ENCODE measurements at places on chromosomes 12 and 14. TPM values are rescaled to one million over a fixed set of nuclear protein-coding genes. Genes with fewer than 3 reads are reported as not detected.

Gene IQSEC3
- total RNA-seq, result 2.5 TPM

Gene NANOG
- not detected for total RNA-seq

Gene REP15
- not detected for total RNA-seq

Gene MYO1H
- not detected for total RNA-seq

Gene OR4K1
- total RNA-seq, result not detected

Gene TRHDE
- not detected for total RNA-seq

Gene ZNF10
- total RNA-seq, result 7.2 TPM

Gene BCAT1
- 53.3 TPM for total RNA-seq

Gene ETFBKMT
- total RNA-seq, result 1.1 TPM

Gene IL26
- not detected for total RNA-seq

Gene KRT73
- total RNA-seq, result 0.20 TPM

Gene AQP6
- not detected for total RNA-seq

Gene SETD3
- 49.9 TPM for total RNA-seq

Gene CLEC2A
- not detected for total RNA-seq

Gene IFI27
- total RNA-seq, result 0.86 TPM

Gene ITGB7
- total RNA-seq, result 121 TPM

Gene INHBC
- total RNA-seq, result 0.16 TPM

Gene SLC38A4
- total RNA-seq, result not detected
